Activated naive CD8-positive, alpha-beta T cell treated with anti-CD3 and anti-CD28 coated beads for 36 hours (primary cell): ENCODE measurements at places on chromosomes 3 and 15.

GRCh38 chr3:4587061-4587837 lies 94.1 kb downstream of the ITPR1 start:
- no peak for DNase-seq

DNA sequence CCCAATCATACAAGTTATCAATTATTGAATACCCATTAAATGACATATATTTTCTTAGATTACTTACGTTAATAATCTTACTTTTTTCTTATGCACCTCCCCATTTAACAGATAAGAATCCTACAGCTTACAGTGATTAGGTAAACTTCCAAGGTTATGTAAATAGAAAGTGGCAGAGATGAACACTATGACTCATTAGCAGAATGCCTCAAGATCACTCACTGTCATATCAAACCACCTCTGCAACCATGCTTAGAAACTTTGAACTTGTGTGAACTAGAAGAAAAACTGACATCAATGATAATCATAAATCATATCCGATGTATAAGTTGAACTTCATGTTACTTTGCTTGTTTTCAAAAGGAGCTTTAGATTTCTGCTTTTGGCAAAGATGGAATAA lies 911.6 kb upstream of the ARPP21 start:
- no peak for DNase-seq

DNA sequence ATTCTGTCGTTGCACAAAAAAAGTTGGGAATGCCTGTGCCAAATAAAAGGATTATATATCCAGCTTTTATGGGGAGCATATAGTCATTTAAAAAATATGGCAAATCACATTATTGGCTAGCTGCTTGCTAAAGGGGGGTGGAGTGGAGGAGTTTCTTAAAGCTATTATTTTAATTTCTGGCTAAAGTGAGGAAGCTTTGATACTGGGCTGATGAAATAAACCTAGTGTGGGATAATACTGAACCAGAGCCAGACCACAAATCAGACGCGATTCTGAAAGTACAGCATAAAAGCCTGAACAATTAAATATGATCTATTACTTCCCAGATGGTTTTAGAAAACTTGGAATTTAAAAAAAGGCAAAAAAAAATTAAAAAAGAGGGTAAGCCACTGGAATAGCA lies 14.4 kb downstream of the POLR2M start:
- DNase-seq = no peak

GRCh38 chr3:194120789-194121770 lies 14.9 kb upstream of the HES1 start:
- DNase-seq = no peak

- DNase-seq = no peak
Measured at GRCh38 chr15:54979964-54980363, 216.8 kb downstream of the RSL24D1 start.

DNA sequence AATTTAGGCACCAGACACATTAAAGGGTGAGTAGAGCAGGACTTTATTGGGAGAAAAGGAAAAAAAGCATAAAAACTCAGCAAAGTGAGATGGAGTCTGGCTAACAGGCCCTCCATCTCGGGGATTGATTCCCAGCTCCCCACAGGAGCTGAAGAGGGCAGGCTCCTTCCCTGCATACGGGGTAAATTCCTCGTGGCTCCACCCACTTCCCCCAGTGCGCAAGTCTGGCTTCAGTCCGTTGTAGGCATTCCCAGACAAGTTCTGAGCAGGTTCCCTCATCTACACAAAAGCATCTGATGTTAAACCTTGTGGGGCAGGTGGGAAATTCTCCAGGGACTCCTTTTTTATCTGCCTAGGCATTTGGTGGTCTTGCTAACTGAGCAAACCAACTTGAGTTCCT lies 722.6 kb downstream of the ZNF385D start:
- no peak for DNase-seq

DNA sequence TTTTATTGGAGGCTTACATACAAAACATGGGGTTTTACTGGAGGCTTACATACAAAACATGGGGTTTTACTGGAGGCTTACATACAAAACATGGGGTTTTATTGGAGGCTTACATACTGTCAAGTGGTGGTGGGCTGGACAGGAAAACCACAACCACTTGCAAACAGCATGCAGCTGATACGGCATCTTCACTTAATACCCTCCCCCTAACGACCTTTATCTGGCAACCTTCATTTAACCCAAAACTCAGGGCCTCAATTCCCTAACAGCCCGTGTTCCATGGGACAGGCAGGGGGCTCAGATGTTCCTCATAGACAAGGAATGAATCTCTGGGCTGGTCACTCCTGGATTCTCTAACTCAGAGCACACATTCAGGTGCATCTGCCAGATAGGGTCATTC lies 137.1 kb downstream of the CD47 start:
- no peak for DNase-seq

GRCh38 chr3:43689166-43689565 lies 1.6 kb upstream of the ABHD5 start:
- no peak for DNase-seq

DNA sequence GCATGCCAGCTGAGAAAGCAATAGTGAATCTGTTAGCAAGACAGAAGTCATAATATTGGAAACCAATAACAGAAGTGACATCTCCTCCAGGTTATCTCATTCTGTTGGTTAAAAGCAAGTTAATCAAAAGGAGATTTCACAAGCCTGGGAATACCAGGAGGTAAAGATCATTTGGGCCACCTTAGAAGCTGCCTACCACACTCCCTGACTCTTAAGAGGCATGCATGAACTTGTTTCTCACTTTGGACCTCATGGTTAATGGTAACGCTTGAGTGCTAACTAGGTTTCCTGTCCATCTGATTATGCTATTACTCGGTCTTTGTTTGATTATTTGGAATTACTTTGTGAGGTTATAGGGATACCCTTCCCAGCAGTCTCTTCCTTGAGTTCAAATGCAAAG lies 650.8 kb upstream of the SGO1 start:
- no peak for DNase-seq

- no peak for DNase-seq
Measured at GRCh38 chr3:108183181-108183580, 39.0 kb downstream of the IFT57 start.

- no peak for DNase-seq
Measured at GRCh38 chr15:92959219-92959618, 59.1 kb downstream of the CHD2 start.

- DNase-seq = no peak
Measured at GRCh38 chr3:24129549-24129948, 184.5 kb downstream of the NR1D2 start.

DNA sequence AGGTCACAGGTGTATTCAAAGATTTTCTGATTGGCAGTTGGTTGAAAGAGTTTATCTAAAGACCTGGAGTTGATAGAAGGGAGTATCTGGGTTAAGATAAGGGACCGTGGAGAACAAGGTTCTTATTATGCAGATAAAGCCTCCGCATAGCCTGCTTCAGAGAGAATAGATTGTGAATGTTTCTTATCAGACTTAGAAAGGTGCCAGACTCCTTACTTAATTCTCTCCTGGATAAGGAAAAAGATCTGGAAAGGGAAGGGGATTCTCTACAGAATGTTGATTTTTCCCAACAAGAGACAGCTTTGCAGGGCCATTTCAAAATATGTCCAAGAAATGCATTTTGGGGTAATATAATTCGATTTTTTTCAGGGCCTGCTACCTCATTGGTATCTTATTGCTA lies 341.3 kb upstream of the RARB start:
- DNase-seq = no peak

DNA sequence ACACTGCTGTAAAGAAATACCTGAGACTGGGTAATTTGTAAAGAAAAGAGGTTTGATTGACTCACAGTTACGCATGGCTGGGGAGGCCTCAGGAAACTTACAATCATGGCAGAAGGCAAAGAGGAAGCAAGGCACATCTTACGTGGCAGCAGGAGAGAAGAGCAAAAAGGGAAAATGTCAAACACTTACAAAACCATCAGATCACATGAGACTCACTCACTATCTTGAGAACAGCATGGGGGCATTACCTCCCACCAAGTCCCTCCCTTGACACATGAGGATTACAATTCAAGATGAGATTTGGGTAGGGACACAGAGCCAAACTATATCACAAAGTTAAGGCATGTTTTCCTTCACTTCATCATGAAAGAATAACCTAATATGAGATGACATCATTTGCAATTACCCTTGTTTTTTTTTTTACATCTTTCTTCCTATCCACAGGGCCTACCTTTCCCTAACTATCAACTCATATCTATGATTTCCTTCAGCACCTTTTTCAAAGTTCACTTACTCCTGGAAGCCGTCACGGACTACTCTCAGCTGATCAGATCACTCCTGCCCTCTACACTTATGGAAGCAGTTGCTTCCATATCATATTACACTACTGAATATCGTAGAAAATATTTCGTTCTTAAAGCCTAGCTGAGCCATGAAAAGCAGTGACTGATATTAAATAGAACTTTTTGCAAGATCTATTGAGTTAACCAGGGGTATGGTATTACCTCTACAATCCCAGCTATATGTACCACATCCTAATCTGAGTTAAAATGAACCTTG lies 25.5 kb upstream of the ATP8B4 start:
- no peak for DNase-seq

GRCh38 chr15:66692391-66692790 lies 9.6 kb upstream of the SMAD6 start:
- DNase-seq = no peak

GRCh38 chr15:80588801-80589200 lies 106.3 kb upstream of the ABHD17C start:
- no peak for DNase-seq

- no peak for DNase-seq
Measured at GRCh38 chr3:31671451-31671850, 138.7 kb downstream of the STT3B start.

- no peak for DNase-seq
Measured at GRCh38 chr3:4906107-4906621, 73.1 kb upstream of the BHLHE40 start.

DNA sequence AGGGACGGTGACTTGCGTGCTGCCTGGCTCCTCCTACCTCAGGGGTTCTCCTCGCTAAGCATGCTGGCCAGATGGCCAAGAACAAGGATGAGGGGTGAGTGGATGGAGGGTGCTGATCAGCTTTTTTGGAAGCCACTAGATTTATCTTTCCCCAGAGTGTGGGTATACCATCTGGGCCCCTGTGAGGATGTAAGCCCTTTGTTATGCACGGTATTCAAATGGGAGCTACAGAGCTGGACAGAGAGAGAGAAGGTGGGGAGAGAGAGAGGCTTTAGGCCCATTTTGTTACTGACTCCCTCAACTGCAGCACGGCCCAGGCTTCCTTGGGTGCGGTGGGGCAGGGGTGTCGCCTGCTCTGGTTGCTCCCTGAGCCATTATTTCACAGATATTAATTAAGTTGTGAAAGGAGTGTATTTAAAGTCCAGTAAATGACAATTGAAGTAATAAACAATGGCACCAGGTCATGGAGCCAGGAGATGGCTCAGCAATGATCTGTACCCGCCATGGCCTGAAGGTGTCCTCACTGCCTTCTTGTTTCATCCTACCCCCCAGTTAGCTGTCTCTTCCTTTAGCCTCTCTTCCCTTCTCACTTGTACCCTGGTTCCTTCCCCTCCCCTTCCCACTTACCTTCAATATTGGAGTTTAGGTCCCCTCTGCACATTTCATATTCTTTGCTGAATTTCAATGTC lies 158.0 kb downstream of the CLSTN2 start:
- no peak for DNase-seq

DNA sequence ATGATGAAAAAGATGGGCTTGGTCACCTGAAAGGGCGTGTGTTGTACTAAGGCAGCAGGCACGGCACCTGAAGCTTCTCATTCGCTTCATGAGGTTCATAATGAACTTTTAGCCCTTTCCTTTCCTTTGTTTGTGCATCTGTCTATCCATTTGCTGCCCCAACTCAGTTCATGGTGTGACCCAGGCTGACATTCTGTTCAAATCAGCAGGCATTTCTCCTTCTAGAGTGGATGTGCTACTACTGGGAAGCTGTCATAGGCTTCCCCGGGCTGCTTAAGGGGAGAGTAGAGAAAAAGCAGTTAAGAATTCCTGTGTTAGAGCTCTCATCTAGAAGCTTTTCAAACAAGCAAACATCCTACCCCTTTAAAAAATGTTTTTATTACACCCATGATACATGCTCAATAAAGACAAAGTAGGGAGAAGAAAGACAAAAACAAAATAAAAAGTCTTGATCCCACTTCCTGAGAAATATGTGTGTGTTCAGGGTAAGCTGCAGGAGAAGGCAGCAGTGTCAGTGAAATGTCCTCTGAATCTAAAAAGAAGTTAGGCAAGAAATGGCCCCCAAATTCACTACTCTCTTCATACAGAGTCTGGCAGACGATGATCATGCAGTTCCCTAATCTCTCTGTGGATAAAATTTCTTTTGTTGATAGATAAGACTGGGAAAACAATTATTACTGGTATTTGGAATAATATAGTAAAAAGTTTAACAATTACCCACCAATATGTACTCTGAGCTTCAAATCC lies 136.9 kb upstream of the PFN2 start:
- DNase-seq = no peak

- no peak for DNase-seq
Measured at GRCh38 chr3:169218314-169218983, 445.1 kb downstream of the MECOM start.

DNA sequence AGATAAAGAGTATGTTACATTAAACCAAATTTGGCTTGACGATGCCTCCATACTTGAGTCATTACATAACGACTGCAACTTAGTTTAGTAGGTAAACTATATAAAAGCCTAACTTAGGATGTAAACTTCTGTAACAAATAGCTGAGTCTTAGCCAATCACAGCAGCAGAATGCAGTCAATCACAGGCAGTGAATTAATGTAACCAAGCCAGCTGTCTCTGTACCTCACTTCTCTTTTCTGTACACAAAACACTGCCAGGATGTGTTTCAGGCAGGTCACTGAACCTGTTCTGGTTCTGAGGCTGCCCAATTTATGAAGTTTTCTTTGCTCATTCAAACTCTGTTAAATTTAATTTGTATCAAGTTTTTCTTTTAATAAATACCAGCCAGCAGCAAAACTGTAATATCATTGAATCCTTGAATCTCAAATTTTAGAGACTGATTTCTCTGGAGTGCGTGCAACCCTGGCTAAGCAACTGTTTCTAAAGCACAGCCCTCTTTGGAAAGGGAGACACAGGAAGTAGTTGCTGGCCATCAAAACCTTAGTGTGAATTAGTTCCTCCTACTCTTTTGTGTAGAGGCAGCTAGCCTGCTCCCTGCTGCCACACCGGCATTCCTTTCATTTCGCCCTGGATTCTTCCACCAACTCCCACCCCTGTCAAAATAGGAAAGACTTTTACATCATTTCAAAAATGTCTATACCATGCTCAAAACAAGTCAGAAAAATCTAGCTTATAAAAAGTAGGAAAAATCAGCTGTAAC lies 15.2 kb downstream of the RFTN1 start:
- DNase-seq = no peak

DNA sequence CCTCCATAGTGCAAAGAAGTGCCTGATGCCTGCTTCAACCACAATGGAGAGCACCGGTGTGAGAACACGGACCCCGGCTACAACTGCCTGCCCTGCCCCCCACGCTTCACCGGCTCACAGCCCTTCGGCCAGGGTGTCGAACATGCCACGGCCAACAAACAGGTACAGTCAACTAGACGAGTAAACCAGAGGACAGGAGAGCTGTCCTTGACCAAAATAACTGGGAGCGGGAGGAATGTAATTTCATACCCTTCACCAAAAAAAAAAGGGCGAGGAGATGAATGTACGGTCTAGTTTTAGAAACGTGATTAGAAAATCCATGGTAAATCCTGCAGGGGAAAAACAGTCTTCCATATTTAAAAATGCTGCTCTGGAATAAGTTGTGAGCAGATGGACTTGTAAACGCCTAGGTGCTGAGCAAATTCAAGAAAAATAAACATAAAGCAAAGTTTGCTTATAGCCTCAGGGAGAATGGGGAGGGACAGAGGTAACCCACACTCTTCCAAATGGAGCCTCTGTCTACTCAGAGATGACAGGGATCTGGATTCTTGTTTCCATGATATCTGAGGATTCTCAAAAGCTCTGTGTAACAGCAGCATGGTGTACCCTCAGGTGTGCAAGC lies 8.4 kb downstream of the THBS1 start:
- no peak for DNase-seq
